ENCODE measurements at places on chromosomes 4 and X. TPM values are rescaled to one million over a fixed set of nuclear protein-coding genes. Genes with fewer than 3 reads are reported as not detected.
A peak's percentile ranks its signal among the peaks of the same experiment; 100 is the strongest.

DNA sequence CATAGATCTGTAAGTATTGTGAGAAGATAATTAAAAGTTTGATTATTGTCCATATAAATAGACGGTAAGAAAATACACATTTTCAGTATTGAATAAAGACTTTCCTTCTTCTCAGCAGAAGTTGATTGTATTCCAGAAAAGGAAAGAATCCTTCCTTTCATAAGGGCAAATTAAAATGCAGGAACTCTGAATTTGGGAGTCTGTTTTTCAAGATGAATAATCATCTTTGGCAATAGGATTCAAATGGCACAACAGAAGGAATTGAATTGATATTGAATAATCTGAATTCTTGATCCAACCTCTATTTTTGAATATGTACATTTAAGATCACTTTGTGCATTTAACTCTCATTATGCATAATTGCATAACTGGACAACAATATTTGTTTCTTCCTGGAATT, 149.3 kb downstream of the DMD start:
- H3K4me1 ChIP-seq = no peaks in the 10 kb centered on the region
- no peaks in the 10 kb centered on the region for H3K36me3 ChIP-seq
- no peaks in the 10 kb centered on the region for H3K27me3 ChIP-seq
- DNase-seq = no peak
- no peak overlapping the region for H3K4me3 ChIP-seq

DNA sequence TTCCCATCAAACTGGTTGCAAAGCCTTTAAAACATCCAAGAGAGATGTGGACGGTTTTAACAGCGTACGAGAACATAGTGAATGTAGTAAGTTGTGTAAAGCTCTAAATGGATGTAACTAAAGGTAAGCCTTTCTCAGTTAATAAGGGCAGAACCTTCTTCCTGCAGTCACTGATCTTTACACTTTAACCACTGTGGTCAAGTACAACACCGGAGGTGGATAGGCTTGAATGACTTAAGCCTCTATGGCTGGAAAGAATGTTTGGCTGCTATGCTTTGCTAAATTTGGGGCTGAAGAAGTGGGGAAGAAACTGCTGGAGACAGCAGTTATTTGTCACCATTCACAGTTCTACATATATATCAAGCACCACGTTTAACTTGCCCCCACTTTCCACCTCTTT, 285.1 kb upstream of the FMR1 start:
- no peak overlapping the region for H3K27ac ChIP-seq
- H3K36me3 ChIP-seq = no peaks in the 10 kb centered on the region
- no peak for DNase-seq
- H3K27me3 ChIP-seq = no peaks in the 10 kb centered on the region

The RTL5 gene
- total RNA-seq = 1.2 TPM

- H3K4me3 ChIP-seq = peak within 1 kb of the TSS; percentile 55
- peak; percentile 92 for DNase-seq
- H3K27me3 ChIP-seq = no peaks in the 10 kb centered on the region
- H3K36me3 ChIP-seq = no peaks in the 10 kb centered on the region
These were observed at the start of gene PCDH18 for GRCh38 chr4:137531986-137532868. TSS of gene PCDH18 (minus strand) at chr4:137532494. CDS start at chr4:137532088, 406 bp downstream.

The RTL9 gene
- 0.71 TPM for total RNA-seq

The SYP gene
- total RNA-seq = 0.49 TPM

The RAB40A gene
- not detected for total RNA-seq

GRCh38 chr4:168293386-168293975, 25.1 kb downstream of the DDX60 start:
- H3K4me3 ChIP-seq = no peak overlapping the region
- no peaks in the 10 kb centered on the region for H3K27me3 ChIP-seq
- H3K36me3 ChIP-seq = peaks cover 78% of the 10 kb centered on the region
- no peak for DNase-seq

The ETDB gene
- total RNA-seq = not detected

- H3K36me3 ChIP-seq = peaks cover 72% of the 10 kb centered on the region
- H3K27me3 ChIP-seq = no peaks in the 10 kb centered on the region
- H3K4me3 ChIP-seq = no peak overlapping the region
These were observed 87.2 kb downstream of the KLHL8 start for GRCh38 chr4:87133183-87133582.

DNA sequence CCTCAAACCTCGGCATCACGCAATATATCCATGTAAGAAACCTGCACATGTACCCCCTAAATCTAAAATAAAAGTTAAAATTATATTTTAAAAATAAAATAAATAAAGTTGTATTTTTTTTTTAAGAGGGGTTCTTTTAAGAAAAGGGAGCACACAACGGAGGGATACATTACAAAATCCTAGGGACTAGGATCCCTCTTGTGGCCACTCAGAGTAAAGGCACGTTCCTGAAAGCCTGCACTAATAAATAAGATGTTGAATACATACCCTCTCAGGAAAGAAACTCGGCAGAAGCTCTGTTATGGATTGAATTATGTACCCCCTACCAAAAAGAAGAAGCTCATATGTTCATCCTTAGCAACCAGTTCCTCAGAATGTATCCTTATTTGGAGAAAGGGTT, 50.9 kb upstream of the PRDX4 start:
- no peak for DNase-seq
- no peaks in the 10 kb centered on the region for H3K36me3 ChIP-seq
- no peak overlapping the region for H3K27ac ChIP-seq
- no peak overlapping the region for H3K4me3 ChIP-seq
- no peaks in the 10 kb centered on the region for H3K4me1 ChIP-seq

GRCh38 chr4:115113506-115114106, at the start of gene NDST4:
TSS of gene NDST4 (minus strand) at chr4:115113620. CDS start at chr4:115077036, 36,584 bp downstream.
- H3K27ac ChIP-seq = no peak within 1 kb of the TSS
- no peak for DNase-seq
- no peaks in the 10 kb centered on the region for H3K27me3 ChIP-seq

DNA sequence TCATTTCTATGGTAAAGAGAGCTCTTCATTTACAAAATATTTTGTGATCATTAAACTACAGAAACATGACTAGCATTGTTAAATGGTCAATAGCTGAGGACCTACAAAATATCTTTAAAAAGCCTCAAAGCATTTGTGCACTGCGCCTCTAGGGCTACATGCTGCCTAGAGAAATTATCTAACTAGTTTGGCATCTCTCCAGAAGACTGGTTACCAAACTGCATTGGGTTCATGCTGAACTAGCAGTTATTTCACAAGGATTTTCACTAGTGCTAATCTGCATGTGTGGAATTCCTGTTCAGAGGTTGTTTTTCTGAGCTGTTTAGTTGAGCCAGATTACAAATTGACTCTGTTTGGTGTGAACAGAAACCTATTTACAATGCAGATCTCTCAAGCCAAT, 58.5 kb upstream of the PITX2 start:
- no peaks in the 10 kb centered on the region for H3K4me1 ChIP-seq
- no peak overlapping the region for H3K27ac ChIP-seq
- H3K27me3 ChIP-seq = peaks cover 8% of the 10 kb centered on the region
- H3K36me3 ChIP-seq = no peaks in the 10 kb centered on the region
- H3K4me3 ChIP-seq = no peak overlapping the region

DNA sequence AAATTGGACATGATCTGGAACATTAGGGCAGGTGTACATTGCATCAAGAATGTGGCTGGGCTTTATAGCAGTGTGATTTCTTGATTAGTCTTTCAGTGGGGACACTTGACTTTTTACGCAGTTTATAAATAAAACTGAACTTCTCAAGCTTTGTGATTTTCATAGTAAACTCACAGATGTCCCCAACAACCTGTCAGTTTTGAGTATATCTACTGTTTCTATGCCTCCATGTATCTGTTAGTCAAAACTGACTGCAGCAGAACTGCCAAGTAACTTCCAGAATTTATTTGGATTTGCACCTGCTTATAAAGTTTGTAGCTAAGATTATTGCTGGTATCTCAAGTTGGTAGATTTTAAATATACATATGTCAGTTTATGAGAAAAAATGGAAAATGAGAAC, 20.0 kb downstream of the PTTG2 start:
- H3K27ac ChIP-seq = no peak overlapping the region
- no peak for DNase-seq
- H3K4me3 ChIP-seq = no peak overlapping the region
- H3K36me3 ChIP-seq = no peaks in the 10 kb centered on the region

The HSD17B13 gene
- total RNA-seq = not detected

- no peaks in the 10 kb centered on the region for H3K4me1 ChIP-seq
- H3K27ac ChIP-seq = no peak overlapping the region
- H3K4me3 ChIP-seq = no peak overlapping the region
- H3K27me3 ChIP-seq = no peaks in the 10 kb centered on the region
- no peak for DNase-seq
- no peaks in the 10 kb centered on the region for H3K36me3 ChIP-seq
These were observed 108.6 kb downstream of the ACTRT1 start for GRCh38 chrX:127943571-127943970.

The MAGEA3 gene
- not detected for total RNA-seq

GRCh38 chr4:42927946-42928345, 35.4 kb downstream of the GRXCR1 start:
- H3K27ac ChIP-seq = no peak overlapping the region
- H3K4me3 ChIP-seq = no peak overlapping the region

- H3K36me3 ChIP-seq = no peaks in the 10 kb centered on the region
- no peak for DNase-seq
- H3K4me3 ChIP-seq = no peak overlapping the region
- H3K27ac ChIP-seq = no peak overlapping the region
- H3K27me3 ChIP-seq = peaks cover 17% of the 10 kb centered on the region
These were observed 7.2 kb upstream of the CPLX1 start for GRCh38 chr4:833156-833555.

The SLC9B1 gene
- total RNA-seq = 0.63 TPM

The MEPE gene
- not detected for total RNA-seq

DNA sequence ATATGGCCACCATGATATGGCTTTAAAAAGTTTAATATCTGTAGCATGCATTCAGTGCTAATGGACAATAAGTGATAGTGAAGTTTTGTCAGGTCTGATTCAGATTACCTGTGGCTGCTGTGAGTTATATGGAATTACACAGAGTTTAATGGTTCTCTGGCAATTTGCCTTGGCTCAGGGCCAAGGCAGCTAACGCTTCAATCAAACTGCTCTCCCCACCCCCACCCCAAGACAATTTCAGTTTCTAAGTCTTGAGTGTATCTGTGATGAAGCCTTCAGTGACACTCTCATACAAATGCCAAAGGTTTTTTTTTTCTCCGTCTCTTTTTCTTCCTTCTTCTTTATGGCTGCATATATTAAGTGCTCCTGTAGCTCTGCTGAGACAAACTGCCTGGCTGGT, 106.6 kb downstream of the SHROOM4 start:
- no peak overlapping the region for H3K4me3 ChIP-seq
- H3K27ac ChIP-seq = no peak overlapping the region
- no peaks in the 10 kb centered on the region for H3K4me1 ChIP-seq
- no peaks in the 10 kb centered on the region for H3K36me3 ChIP-seq

DNA sequence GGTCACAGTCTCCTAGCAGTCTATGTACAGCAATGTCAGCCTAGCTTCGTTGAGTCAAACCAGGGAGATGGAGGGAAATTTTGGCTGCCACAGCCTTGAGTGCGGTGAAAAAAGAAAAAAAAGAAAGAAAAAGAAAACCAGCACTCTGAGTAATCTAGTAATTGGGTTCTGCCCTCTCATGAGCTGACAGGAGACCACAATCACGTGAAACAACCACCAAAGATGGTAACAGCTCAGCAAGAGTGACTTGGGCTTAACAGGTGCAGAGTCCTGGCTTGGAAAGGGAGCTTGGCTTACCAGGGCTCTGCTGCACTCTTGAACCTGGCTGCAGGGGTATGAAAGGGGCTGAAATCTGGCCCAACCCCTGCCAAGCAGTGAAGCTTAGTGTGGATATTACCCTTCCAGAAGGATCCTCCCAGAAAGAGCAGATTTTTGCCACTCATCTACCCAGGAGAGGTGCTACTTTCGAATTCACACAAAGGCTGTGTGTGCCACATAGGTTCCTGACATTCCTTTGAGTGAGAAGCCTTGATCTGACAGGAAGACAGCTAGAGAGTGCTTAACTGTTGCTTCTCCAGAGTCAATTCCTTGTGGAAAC, 350.3 kb downstream of the PTTG2 start:
- no peak for DNase-seq
- no peaks in the 10 kb centered on the region for H3K36me3 ChIP-seq
- no peak overlapping the region for H3K4me3 ChIP-seq
- no peaks in the 10 kb centered on the region for H3K4me1 ChIP-seq
- H3K27ac ChIP-seq = no peak overlapping the region

DNA sequence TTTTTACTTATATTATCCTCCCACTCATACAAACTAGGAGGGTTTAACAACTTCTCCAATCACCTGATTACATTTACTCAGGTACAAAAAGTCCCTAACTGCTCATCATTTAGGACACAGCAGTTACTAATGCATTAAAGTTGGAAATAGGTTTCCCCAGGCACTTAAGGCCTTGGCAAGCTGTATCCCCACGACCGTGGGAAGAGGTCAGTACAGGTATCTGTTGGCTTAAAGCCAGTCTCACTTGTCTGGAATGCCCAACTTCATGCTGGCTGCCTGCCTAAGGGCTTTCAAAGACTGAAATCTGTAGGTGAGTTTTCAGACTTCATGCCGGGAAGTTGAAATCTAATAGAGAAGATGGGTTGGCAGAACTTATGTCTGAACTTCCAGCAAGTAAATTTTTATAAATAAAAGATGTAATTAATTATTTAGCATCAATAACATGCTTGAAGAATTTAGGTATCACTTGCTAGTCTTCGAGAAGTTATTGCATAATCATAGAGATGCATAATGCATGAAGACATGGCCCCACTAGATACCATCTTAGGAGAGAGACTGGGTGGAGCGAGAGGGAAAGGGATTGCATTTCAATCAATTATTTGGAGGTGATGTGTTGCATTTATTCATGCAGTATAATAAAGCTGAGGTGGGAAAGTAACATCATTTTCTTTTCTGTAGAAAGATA, 54.2 kb downstream of the SCD5 start:
- no peaks in the 10 kb centered on the region for H3K36me3 ChIP-seq
- DNase-seq = no peak
- H3K4me3 ChIP-seq = no peak overlapping the region
- H3K4me1 ChIP-seq = no peaks in the 10 kb centered on the region
- no peaks in the 10 kb centered on the region for H3K27me3 ChIP-seq

The GAGE13 gene
- total RNA-seq = not detected

DNA sequence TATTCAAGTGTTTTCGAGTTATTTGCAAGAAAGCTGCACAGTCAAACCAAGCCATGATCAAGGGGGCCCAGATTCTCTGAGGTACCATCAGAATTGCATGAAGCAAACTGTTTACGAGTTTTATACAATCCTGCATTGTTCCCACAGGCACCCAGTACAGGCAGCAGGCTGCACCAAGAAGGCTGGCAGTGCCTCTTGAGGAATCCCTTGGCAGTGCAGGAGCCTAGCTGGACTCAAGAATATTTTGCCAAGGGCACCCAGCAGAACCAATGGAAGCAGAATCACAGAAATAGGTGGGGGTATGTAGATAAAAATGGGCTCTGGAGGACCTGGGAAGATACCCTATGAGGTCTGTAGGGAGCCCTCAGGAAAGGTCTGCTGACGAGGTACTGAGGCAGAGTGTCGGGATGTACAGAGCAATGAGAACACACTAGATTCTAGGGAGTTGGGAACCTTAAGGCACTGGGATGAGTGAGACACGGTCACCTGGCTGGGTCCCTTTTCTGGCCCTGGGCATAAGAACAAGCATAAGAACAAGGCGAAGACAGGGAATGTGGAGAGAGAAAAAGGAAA, 2.5 kb upstream of the PLP1 start:
- H3K4me3 ChIP-seq = no peak overlapping the region
- no peaks in the 10 kb centered on the region for H3K27me3 ChIP-seq
- no peak overlapping the region for H3K27ac ChIP-seq
